ENCODE measurements at places on chromosomes 2 and 18.

DNA sequence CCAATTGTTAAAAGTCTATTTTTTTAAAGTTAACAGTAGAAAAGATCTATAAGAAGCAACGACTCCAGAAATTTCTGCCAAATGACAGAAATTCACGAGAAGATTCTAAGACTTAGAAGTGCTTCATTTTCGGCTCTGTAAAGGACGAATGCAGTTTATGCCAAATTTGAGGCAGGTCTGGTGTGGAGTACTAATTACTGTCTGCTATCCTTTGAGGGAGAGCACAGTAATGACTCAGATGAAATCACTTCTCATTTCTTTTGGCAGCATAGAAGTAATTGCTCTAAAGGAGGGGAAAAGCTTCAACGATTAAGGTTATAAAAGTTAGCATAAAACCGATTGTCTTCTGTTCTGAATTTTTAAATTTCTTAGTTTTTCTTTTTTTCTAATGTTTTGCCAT lies 11.4 kb downstream of the G6PC2 start:
- DNase-seq, result no peak

- DNase-seq, result no peak
Measured at GRCh38 chr18:23619388-23619881, 33.1 kb upstream of the NPC1 start.

DNA sequence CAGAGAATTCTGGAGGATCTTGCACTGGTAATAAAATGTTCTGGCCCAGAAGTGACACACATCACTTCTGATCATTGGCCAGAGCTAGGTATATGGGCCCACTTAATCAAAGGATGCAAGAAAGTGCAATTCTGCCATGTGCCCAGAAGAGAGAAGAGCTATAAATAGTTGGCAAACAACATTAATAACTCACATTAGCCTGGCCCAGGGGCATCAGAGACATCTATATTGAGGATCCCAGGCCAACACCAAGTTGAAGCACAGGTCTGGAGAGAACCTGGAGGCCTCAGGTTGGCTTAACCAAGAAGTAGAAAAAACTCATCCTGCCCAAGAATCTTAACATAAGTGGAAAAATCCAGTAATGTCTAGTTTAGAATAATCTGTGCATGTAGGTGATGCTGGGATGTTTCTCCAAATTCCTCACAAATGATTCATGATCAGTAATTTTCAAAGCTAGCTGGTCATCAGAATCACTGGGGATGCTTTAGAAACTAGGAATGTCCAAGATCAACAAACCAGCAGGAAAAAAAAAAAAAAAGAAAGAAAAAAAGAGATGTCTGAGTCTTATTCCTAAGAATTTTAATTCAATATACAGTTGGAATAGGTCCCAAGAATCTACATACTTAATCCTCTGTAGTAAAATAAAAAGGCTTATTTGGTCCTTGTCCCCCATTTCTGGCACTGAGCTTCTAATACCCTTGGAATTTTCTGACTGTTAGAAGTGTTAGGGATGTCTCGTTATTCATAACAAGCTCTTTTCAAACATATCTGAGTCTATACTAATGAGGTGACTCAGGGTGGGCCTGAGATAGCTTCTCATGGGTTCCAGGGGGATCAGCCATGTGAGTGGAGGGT lies 35.0 kb upstream of the EVA1A start:
- no peak for DNase-seq

DNA sequence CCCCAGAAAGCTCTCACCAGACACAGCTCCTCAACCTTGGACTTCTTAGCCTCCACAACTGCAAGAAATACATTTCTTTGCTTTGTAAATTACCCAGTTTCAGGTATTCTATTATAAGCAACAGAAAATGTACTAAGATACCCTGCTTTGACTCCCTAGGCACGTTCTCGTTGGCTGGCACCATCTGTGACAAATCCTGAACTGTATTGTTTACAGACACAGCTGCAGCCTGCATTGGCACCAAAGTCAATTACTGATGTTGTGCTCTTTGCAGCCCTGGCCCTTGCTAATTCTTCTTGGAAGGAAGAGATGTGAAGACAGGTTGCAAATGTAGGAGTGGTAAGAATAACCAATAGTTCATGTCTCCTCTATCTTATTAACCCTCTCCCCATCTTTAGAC lies 72.7 kb upstream of the FAM136A start:
- no peak for DNase-seq

All from HuH-7.5 (cell line).